ENCODE measurements at places on chromosomes 7 and 10. TPM values are rescaled to one million over a fixed set of nuclear protein-coding genes. Genes with fewer than 3 reads are reported as not detected.

DNA sequence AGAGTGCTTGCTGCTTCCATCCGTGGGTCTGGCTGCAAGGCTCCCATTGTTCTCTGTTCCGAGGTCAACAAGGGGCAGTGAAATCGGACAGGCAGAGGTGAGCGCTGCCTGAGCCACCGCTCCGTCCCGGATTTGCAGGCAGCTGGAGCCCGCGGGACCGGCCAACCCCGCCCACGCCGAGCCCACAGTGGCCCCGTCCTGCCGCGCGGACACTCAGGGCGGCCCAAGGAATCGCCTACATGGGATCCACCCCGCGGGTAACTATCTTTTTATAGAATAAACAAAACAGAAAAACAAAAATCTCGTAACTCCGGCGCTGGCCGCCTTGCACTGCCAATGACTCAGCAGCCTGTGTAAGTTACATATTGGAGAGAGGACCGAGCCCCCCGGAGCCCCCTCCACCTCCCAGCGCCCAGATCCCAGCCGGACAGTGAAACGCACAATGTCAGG is 1.9 kb downstream of the BNIP3 start:
- DNase-seq = no peak
- peak overlapping the region; percentile 8 for H3K27ac ChIP-seq
- peaks cover 41% of the 10 kb centered on the region for H3K4me1 ChIP-seq
- H3K4me3 ChIP-seq = peak overlapping the region; percentile 45
- no peaks in the 10 kb centered on the region for H3K36me3 ChIP-seq

- H3K4me3 ChIP-seq = peak overlapping the region; percentile 63
- peaks cover 10% of the 10 kb centered on the region for H3K36me3 ChIP-seq
- H3K27ac ChIP-seq = peak overlapping the region; percentile 96
- H3K27me3 ChIP-seq = peaks cover 18% of the 10 kb centered on the region
- H3K4me1 ChIP-seq = peaks cover 12% of the 10 kb centered on the region
Observed at GRCh38 chr10:22333167-22333974, 11.9 kb upstream of the SPAG6 start.

GRCh38 chr7:2405601-2406345 is 2.4 kb downstream of the CHST12 start:
- peak overlapping the region; percentile 92 for H3K4me3 ChIP-seq
- no peaks in the 10 kb centered on the region for H3K36me3 ChIP-seq
- peak overlapping the region; percentile 83 for H3K27ac ChIP-seq
- peak; percentile 59 for DNase-seq

DNA sequence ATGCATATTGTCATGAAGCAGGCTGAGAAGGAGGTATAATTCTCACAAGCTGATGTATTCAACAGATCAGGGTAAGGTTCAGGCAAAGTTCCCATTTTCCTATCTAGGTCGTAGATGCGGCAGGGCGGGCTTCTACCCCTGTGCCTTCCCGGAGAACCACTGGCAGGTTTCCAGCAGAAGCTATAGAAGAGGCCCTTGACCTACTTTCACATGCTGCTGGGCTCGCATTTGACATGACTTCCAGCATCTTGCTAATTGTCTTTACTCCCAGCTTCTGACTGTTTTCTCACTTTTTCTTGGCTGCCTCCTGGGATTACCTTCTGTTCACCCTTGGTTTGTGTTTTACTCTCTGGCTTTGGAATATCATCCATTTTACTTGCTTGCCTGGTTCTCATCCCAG is 32.6 kb upstream of the ORC5 start:
- no peaks in the 10 kb centered on the region for H3K4me1 ChIP-seq
- DNase-seq = no peak
- no peak overlapping the region for H3K4me3 ChIP-seq
- H3K27ac ChIP-seq = no peak overlapping the region
- H3K36me3 ChIP-seq = no peaks in the 10 kb centered on the region
- peaks cover 54% of the 10 kb centered on the region for H3K27me3 ChIP-seq

- H3K27me3 ChIP-seq = no peaks in the 10 kb centered on the region
- no peaks in the 10 kb centered on the region for H3K36me3 ChIP-seq
- H3K27ac ChIP-seq = no peak overlapping the region
Observed at GRCh38 chr7:14960721-14961120, 58.2 kb upstream of the DGKB start.

Gene EBLN1
- polyA plus RNA-seq = not detected

DNA sequence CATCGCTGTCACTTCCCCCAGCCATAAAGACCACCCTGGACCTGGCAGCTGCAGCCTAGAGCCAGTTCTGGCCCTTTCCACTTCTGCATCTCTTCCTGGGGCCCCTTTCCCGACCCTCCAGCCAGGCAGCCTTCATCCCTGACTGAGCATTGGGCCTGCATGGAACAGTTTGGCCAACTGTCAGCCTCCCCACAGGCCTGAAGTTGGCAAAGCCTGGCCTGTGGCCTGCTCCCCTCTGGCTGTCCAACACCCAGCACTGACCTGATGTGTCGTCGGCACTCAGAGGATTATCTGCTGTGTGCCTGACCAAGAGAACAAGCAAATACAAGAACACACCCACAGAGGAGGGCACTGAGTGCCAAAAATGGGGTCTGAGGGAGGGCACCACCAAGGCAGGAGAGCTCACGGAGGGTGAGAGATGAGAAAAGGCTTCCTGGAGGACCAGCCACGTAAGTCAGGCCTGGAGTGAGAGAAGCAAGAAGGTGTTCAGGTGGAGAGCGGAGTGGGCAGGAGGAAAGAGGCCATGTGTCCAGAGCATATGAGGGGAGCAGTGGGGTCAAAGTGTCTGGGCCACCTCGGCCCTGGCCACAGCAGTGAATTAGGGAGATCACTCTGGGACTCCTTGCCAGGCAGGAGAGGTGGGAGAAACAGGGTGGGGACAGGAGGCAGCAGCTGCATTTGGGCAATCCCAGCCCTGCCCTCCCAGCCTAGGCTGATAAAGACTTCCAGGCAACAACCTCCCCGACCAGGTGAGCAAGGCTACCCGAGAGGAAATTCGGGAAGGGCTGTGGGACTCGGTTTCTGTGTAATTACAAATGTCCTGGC is 4.5 kb downstream of the GPRIN2 start:
- H3K27ac ChIP-seq = no peak overlapping the region
- H3K4me1 ChIP-seq = peaks cover 8% of the 10 kb centered on the region

- no peak overlapping the region for H3K4me3 ChIP-seq
- H3K27me3 ChIP-seq = peaks cover 16% of the 10 kb centered on the region
- DNase-seq = no peak
- H3K4me1 ChIP-seq = no peaks in the 10 kb centered on the region
- H3K27ac ChIP-seq = no peak overlapping the region
- H3K36me3 ChIP-seq = no peaks in the 10 kb centered on the region
Observed at GRCh38 chr10:78672918-78673317, 395.8 kb upstream of the ZMIZ1 start.

- no peak for DNase-seq
- no peak overlapping the region for H3K4me3 ChIP-seq
- no peaks in the 10 kb centered on the region for H3K4me1 ChIP-seq
- H3K27me3 ChIP-seq = no peaks in the 10 kb centered on the region
- H3K36me3 ChIP-seq = no peaks in the 10 kb centered on the region
Observed at GRCh38 chr10:70537398-70538194, 59.0 kb downstream of the PALD1 start.

GRCh38 chr7:3928727-3929515 is 627.9 kb downstream of the SDK1 start:
- H3K36me3 ChIP-seq = no peaks in the 10 kb centered on the region
- peaks cover 25% of the 10 kb centered on the region for H3K27me3 ChIP-seq
- no peak for DNase-seq
- no peak overlapping the region for H3K4me3 ChIP-seq

DNA sequence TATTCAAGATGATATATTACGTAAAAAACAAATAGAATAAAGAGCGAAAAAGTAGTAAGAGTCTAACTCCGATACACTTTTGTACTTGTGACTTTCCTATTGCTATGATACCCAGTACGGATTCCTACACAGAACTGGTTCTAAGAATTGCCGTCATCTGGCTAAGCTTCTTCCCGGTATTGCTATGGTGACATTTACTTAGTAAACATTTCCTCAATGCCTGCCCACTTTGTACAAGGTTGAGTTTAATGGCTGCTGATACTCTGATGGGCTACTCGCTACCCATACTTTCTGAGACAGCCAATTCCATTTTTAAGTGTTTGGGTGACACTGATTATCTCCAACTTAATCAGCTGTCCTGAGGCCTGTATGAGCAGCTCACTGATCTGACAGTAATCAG is 55.6 kb downstream of the OSBPL3 start:
- H3K4me1 ChIP-seq = peaks cover 13% of the 10 kb centered on the region
- DNase-seq = no peak
- no peak overlapping the region for H3K27ac ChIP-seq
- no peak overlapping the region for H3K4me3 ChIP-seq

DNA sequence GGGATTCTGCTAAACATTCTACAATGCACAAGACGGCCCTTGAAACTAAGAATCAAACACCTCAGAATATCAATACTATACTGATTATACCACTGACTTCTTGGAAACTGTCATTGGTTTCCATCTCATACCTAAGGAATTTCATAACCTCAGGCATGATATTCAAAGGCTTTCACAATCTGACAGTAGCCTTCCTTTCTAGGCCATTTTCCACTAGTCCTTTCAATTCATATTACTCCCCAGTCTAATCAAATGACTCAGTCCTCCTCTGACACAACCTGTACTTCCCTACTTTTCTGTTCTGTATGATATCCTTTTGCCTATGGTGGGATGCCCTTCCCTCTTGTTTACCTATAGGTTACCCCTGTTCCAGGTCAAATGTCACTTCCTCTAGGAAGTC is 48.3 kb downstream of the CSTF2T start:
- no peak overlapping the region for H3K4me3 ChIP-seq
- H3K27me3 ChIP-seq = no peaks in the 10 kb centered on the region
- no peak overlapping the region for H3K27ac ChIP-seq
- no peak for DNase-seq
- no peaks in the 10 kb centered on the region for H3K4me1 ChIP-seq
- no peaks in the 10 kb centered on the region for H3K36me3 ChIP-seq

Gene CFAP70
- polyA plus RNA-seq = not detected

Measured in naive B cell (primary cell).